ENCODE measurements at places on chromosomes 12 and 14.

- DNase-seq = no peak
Measured at GRCh38 chr12:25463005-25463404, 90.1 kb downstream of the LMNTD1 start.

DNA sequence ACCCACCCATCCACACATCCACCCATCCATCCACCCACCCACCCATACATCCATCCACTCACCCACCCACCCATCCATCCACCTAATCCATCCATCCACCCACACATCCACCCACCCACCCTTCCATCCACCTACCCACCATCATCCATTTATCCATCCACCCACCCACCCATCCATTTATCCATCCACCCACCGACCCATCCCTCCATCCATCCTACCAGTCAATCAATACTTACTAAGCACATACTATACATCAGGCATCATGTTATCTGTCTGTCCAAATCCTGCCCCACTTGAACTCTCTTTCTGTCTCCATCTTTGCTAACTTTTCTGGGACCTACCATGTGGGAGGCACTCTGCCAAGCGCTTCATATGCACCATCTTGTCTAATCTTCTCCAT is 15.4 kb downstream of the GALNT9 start:
- DNase-seq = no peak

DNA sequence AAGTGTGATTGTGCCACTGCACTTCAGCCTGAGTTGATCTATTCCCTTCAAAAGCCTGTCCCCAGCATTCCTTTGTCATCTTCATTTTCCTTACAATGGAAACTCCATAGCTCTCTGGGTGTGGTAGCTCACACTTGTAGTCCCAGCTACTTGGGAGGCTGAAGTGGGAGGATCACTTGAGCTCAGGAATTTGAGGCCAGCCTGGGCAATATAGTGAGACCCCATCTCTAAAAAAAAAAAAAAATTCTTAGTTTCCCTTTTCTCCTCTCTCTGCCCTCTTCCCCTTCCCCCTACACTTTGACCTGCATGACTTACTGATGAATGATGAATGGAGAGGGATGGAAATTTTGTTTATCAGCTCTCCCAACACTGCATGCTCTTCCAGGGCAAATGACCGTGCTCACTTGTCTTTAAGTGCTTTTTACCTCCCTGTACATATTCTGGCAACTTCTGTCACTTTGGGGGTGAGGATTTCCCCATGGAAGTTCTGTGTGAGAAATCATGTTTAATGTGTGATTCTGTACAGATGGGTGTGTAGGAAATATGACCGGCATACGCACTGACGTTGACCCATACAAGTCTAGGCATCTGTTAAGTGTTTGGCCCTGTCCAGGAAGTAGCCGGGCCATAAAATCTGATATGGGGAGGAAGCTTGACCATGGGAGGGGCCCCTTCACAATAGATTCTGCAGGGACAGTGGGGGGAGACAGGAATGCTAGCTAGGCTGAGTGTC is 65.4 kb downstream of the ZFP36L1 start:
- no peak for DNase-seq

GRCh38 chr14:23101213-23101970 is 3.4 kb downstream of the CIROP start:
- no peak for DNase-seq

GRCh38 chr12:94012590-94012989 is 135.8 kb upstream of the PLXNC1 start:
- DNase-seq = no peak

GRCh38 chr12:54526812-54527630 is 22.4 kb upstream of the PDE1B start:
- DNase-seq = no peak

GRCh38 chr14:64209444-64210131 is 84.6 kb downstream of the ESR2 start:
- no peak for DNase-seq

DNA sequence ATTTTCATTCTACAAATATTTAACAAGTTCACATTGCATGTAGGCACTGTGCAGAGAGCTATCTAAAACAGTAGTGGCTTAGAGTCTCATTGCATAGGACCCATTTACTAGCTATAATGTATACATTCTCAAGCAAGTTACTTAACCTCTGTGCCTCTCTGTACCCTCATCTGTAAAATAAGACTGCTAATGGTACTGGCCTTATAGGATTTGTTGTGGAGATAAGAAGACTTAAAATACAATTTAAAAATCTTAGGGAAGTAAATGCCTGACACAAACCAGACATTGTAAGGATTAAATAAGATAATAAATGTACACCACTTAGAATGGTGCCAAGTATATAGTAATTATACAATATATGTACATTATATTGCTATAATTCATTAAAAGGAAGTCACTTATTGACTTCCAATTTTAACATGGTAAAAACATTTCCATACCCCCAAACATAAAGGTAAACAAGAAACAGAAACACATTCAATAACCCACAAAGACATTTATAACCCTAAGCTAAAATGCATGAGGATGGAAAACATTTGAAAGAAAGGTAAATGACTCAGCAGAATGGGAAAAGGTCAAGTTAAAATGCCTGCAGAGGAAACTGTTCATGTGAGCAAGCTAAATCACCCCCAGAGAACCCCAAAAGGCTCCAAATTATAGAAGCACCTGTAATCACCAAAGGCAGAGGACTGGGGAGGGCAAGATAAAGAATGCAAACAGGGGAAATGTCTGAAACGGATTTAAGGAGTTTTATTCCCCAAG is 30.8 kb downstream of the RPS6KA5 start:
- DNase-seq = no peak

DNA sequence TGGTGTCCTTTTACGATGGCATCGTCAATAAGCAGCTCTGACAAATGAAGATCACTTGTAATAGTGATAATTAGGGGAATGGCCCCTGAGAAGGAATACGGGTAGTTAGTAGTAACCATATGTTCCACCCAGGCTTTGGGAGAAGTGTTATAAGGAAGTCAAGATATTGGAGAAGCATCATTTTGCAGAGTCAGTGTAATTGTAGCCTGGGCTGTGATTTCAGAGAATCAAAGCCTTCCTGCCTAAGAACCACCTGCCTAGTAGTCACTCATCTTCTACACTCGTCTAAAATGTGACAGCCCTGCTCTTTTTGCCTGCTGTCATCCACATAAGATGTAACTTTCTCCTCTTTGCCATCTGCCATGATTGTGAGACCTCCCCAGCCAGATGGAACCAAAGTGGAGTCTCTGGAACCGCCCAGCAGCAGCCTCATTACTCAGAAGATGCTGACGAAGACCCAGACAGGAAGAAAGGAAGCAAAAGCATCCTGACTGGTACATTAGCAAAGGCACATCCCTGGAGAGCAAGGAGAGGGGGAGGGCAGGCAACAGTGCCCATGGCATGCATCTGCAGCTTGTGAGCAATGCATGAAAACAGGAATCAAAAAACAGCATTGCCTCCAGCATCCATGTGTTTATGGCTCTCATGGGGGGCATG is 12.6 kb upstream of the EDDM3A start:
- DNase-seq = no peak

GRCh38 chr12:48000878-48001504 is 3.3 kb downstream of the COL2A1 start:
- no peak for DNase-seq

Data from naive thymus-derived CD4-positive, alpha-beta T cell (primary cell).